ENCODE measurements at places on chromosomes 2 and 18. TPM values are rescaled to one million over a fixed set of nuclear protein-coding genes. Genes with fewer than 3 reads are reported as not detected.

The OXER1 gene
- not detected for total RNA-seq

The RFTN2 gene
- total RNA-seq, result not detected

The MDH1B gene
- 1.6 TPM for total RNA-seq

The RUFY4 gene
- 0.09 TPM for total RNA-seq
